GM23338 (cell line): ENCODE measurements at places on chromosomes 5 and 9. TPM values are rescaled to one million over a fixed set of nuclear protein-coding genes. Genes with fewer than 3 reads are reported as not detected.

- H3K36me3 ChIP-seq = no peaks in the 10 kb centered on the region
- H3K27me3 ChIP-seq = no peaks in the 10 kb centered on the region
- peaks cover 19% of the 10 kb centered on the region; the same call in 1 of the 2 replicates for H3K4me1 ChIP-seq
- no peak for DNase-seq
- no peak overlapping the region for H3K4me3 ChIP-seq
- no peak overlapping the region for H3K27ac ChIP-seq
Observed at GRCh38 chr5:170223360-170223759, 9.4 kb upstream of the C5orf58 start.

GRCh38 chr5:120803282-120803681, 339.2 kb downstream of the PRR16 start:
- no peaks in the 10 kb centered on the region for H3K36me3 ChIP-seq
- peak; percentile 44 for DNase-seq
- no peak overlapping the region for H3K4me3 ChIP-seq
- H3K27ac ChIP-seq = no peak overlapping the region
- peaks cover 18% of the 10 kb centered on the region for H3K4me1 ChIP-seq

- H3K4me1 ChIP-seq = no peaks in the 10 kb centered on the region
- DNase-seq = no peak
Observed at GRCh38 chr5:151107738-151108520, 27.1 kb upstream of the TNIP1 start.

- H3K4me3 ChIP-seq = no peak overlapping the region
- H3K27me3 ChIP-seq = no peaks in the 10 kb centered on the region
- no peak overlapping the region for H3K27ac ChIP-seq
- 0 out of 2 replicates have a peak, but pooled peaks cover 9% of the 10 kb centered on the region for H3K4me1 ChIP-seq
- H3K36me3 ChIP-seq = no peaks in the 10 kb centered on the region
- DNase-seq = peak; percentile 11
Observed at GRCh38 chr5:83220331-83220730, 143.0 kb downstream of the XRCC4 start.

GRCh38 chr9:98175762-98176161, 16.7 kb downstream of the CORO2A start:
- H3K36me3 ChIP-seq = no peaks in the 10 kb centered on the region
- DNase-seq = no peak
- H3K4me3 ChIP-seq = no peak overlapping the region
- peaks cover 29% of the 10 kb centered on the region for H3K4me1 ChIP-seq
- no peak overlapping the region for H3K27ac ChIP-seq

GRCh38 chr5:17355586-17356346, 138.3 kb downstream of the BASP1 start:
- H3K27me3 ChIP-seq = no peaks in the 10 kb centered on the region
- H3K27ac ChIP-seq = no peak overlapping the region
- no peaks in the 10 kb centered on the region for H3K36me3 ChIP-seq

DNA sequence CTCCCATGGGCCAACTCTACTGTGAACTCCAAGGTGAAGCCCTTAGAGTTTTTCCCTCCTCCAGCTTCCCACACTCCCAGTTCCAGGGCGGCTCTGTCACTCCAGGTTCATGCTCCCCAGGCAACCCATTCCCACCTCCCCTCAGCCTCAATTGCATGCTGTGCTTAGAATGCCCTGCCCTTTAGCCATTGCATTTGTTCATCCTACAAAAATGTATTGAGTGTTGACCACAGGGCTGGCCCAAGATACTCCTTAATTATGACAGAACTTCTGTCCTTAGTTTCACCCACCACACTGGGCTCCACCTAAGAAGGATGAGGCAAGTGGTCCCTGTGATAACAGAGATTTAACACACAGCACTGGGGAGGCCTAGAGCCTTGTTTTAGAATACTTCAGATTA, 236.1 kb downstream of the ADAMTSL1 start:
- no peaks in the 10 kb centered on the region for H3K4me1 ChIP-seq
- DNase-seq = no peak
- no peak overlapping the region for H3K27ac ChIP-seq
- no peak overlapping the region for H3K4me3 ChIP-seq

DNA sequence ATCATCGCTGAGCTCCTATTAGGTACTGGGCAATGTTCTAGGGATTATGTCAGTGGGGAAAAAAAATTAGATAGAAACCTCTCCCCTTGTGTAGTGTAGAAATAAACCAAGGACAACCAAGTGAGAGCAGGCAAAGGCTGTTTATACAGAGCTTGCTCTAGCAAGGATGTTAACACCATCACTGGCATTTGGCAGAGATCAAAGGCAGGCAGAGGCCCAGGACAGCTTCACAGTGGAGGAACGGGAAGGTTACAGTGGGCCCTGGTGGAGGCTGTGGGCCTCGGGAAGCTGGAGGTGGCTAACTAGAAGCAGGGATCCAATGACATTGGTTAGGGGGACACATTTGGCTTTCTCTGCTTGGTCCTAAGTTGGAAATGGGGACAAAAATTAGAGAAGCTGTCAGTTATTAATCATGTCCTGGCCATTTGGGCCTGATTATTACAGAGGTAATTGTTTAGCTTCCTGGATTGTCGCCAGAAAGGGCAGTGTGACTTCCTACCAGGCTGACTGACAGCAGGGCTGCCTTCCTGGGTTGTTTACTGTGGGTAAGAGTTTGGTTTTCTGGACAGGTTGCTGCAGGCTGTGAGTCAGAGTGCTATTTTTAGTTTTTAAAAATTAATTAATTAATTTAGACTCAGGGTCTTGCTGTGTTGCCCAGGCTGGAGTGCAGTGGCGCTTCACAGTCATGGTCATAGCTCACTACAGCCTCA, 259.3 kb downstream of the ROR2 start:
- no peak for DNase-seq
- no peaks in the 10 kb centered on the region for H3K4me1 ChIP-seq
- H3K27ac ChIP-seq = no peak overlapping the region

DNA sequence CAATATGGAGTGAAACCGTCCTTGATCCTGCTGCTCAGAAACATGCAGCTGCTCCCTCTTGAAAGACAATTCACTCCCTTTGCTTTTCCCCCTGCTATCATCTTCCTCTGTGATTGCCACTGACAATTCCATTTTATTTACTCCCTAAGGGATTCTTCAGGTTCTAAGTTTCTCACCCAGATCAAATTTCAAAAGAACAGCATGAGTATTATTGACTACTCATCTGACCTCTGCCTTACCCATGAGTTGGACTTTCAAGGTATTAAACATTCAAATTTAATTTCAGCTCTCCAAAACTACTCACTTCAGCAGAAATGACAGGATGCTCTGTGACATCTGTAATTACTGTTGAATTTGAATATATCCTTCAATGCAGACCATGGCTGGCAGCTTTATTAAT, 236.5 kb upstream of the HAPLN1 start:
- H3K4me1 ChIP-seq = 0 out of 2 replicates have a peak, but pooled peaks cover 8% of the 10 kb centered on the region
- peak; percentile 17 for DNase-seq
- no peaks in the 10 kb centered on the region for H3K36me3 ChIP-seq

GRCh38 chr5:59522201-59522831, 371.2 kb downstream of the PDE4D start:
- no peaks in the 10 kb centered on the region for H3K27me3 ChIP-seq
- no peak for DNase-seq
- H3K36me3 ChIP-seq = 0 out of 2 replicates have a peak, but pooled peaks cover 4% of the 10 kb centered on the region
- no peak overlapping the region for H3K4me3 ChIP-seq
- H3K27ac ChIP-seq = no peak overlapping the region

GRCh38 chr9:23606107-23606506, 219.9 kb downstream of the ELAVL2 start:
- peaks cover 15% of the 10 kb centered on the region; the same call in 1 of the 2 replicates for H3K36me3 ChIP-seq
- H3K4me3 ChIP-seq = no peak overlapping the region
- H3K27me3 ChIP-seq = no peaks in the 10 kb centered on the region

DNA sequence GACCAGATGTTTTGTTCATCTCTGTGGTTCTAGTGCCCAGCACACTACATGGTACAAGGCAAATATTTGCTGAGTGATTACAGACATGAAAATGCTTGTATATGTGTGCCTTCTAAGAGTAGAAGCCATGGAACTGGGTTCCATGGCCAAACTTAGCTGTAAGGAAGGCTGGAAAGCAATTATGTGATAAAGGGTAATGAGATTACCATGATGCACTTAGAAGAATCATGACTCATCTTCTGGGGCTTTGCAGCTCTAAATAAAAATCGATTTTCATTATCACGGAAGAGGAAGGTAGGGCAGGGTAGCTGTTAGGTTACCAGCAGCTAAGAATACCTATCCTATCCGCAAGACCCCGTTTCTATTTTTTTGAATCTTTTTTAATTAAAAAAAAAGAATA, 28.0 kb downstream of the RFK start:
- H3K27ac ChIP-seq = no peak overlapping the region
- no peak for DNase-seq
- H3K36me3 ChIP-seq = no peaks in the 10 kb centered on the region
- H3K27me3 ChIP-seq = no peaks in the 10 kb centered on the region
- H3K4me1 ChIP-seq = peaks cover 5% of the 10 kb centered on the region; the same call in 1 of the 2 replicates

The NMUR2 gene
- not detected in 2 replicates for total RNA-seq

The SLC6A7 gene
- not detected in 2 replicates for total RNA-seq

The NUTM2G gene
- 0.54 and 1.6 TPM in 2 replicates for total RNA-seq

The PRDM9 gene
- not detected in 2 replicates for total RNA-seq

The ELOVL7 gene
- 6.5 and 7.0 TPM in 2 replicates for total RNA-seq
